ENCODE measurements at places on chromosomes 2 and 18.

- DNase-seq, result no peak
Measured at GRCh38 chr2:95350368-95350767, 52.1 kb upstream of the FAHD2A start.

- no peak for DNase-seq
Measured at GRCh38 chr2:159091976-159092375, 123.5 kb downstream of the TANC1 start.

DNA sequence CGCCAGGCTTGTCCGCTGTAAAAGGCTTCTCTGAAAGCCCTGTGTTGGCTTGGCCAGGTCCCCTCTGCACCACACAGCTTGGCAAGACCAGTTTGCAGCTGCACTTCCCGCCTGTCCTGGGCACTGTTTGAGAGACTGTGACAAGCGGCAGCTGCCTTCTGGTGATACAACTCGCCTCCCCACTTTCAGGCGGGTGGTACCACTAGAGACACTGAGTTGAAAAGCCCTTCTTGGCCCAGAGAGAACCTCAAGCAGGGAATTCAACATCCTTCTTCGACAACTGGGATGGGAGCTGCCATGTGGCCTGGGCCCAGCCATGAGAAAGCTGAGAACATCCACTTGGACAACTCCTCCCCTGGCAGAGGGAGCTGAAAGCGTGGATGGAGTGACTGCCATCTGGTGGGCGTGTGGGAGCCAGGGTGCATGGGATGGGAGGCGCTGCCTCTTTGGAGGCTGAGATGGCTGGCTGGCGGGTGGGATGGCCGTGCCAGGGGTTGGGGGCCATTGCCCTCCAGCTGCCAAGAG is 125.5 kb upstream of the REV1 start:
- no peak for DNase-seq

GRCh38 chr2:47708801-47709499 is 74.0 kb upstream of the MSH6 start:
- DNase-seq, result no peak

GRCh38 chr18:60090170-60090569 is 190.4 kb downstream of the PMAIP1 start:
- no peak for DNase-seq

DNA sequence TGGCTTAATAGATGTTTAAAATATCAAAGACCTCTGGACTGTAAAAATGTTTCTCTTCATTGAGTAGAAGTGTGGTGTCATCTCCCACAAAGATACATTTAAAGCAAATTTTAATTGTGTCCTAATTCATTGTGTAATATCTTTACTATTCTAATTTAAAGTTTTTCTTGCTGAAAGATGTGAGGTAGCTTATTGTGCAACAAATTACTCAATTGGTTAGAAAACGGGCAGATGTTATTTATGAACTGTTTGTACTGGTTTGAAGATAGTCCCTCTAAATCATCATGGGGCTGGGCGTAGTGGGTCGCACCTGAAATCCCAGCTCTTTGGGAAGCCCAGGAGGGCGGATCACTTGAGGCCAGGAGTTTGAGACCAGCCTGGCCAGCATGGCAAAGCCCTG is 65.3 kb downstream of the CYBRD1 start:
- DNase-seq, result no peak

DNA sequence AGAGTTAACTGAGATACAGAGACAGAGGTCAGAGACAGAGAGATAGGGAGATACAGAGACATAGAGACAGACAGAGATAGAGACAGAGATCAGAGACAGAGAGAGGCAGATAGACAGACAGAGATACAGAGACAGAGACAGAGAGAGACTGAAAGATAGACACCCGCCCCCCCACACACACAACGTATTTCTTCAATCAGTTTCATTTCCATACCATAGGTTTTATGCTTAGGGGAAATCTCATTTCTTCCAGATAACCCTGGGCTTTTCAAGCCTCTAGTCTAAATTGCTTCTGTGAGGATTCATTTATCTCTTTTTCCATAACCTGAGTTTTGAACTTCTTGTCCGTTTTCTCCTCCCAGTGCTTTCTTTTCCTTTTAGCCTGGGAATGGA is 94.6 kb downstream of the CD8B2 start:
- DNase-seq, result no peak

DNA sequence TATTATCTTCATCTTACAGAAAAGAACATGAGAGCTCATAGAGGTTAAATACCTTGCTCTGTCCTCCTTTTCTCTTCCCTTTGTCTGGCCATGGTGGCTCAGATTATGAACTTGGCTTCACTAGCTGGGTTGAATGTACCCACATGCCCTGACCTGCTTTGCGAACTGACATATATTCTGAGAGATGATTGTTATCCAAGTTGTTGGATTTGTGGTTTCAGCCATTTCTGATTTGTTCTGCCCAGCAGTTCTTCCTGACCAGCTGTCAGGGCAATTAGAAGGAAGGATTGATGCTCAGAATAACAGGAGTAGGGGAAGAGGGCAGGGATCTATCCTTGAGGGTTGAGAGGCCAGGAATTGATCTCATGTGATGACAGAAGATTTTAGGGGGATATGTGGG is 236.8 kb upstream of the FAM98A start:
- DNase-seq, result no peak

- no peak for DNase-seq
Measured at GRCh38 chr2:18719978-18720775, 130.8 kb upstream of the NT5C1B start.

- no peak for DNase-seq
Measured at GRCh38 chr18:77177009-77177408, 44.4 kb upstream of the MBP start.

DNA sequence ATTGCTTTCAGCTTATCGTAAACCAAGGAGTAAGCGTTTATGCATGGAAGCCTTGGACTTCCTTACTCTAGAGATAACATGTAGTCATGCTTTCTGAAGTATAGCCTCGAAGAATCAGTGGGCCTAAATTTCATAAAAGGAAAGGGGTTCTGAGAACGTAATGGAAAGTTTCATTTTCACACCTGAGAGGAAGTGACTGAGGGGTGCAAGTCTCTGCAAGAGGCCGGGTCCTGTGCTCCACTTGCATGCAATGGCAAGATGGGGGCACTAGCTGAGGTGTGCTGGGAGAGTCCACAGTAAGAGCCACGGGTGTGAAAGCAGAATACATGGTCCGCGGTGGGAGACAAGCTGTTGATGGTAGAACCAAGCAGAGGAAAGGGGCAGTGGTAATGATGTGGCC is 36.5 kb upstream of the C1D start:
- no peak for DNase-seq

- peak; percentile 59 for DNase-seq
Measured at GRCh38 chr2:236175548-236176150, 7.5 kb upstream of the GBX2 start.

GRCh38 chr2:150888337-150888736 is 373.3 kb downstream of the RBM43 start:
- no peak for DNase-seq

DNA sequence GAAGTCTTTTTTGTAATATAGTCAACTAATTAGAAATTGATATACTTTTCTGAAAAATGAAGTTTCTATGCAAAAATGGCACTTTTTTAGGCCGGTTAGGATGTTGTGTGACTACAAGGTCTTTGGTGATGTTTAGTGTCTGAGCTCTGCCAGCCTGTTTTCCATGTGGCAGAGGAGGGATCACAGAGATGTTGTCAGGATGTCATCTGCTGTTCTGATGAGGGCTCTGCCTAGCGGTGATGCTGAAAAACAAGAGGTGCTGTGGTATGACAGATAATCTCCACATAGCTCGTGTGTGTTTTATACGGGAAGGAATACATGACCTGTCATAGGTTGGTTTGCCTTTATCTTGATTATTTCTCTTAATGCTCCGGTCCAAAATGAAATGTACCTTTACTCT is 12.0 kb upstream of the IAH1 start:
- DNase-seq, result no peak

- no peak for DNase-seq
Measured at GRCh38 chr2:43537137-43537536, 58.7 kb downstream of the THADA start.

GRCh38 chr2:120804459-120804858 is 68.8 kb downstream of the GLI2 start:
- no peak for DNase-seq

DNA sequence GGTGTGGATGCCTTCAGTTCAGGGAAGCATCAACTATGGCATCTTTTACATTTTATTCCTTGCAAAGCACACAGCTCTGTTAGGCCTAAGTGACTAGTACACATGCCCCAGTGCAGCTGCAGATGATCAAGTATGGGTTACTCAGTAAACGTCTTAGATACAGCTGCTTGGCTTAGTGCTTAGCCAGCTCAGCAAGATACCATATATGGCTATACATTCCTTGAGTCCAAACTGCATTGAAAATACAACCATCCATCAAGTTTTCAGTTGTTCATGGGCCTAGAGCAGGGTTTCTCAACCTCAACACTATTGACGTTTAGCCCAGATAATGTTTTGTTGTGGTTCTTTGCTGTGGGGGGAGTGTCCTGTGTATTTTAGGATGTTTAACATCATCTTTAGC is 769.9 kb downstream of the TSN start:
- DNase-seq, result no peak

GRCh38 chr2:174606336-174606735 is 8.7 kb upstream of the WIPF1 start:
- DNase-seq, result no peak

- no peak for DNase-seq
Measured at GRCh38 chr2:108023776-108024175, 37.5 kb downstream of the SLC5A7 start.

GRCh38 chr2:222920657-222921186 is 59.9 kb downstream of the ACSL3 start:
- no peak for DNase-seq

- no peak for DNase-seq
Measured at GRCh38 chr18:79733986-79734770, 54.6 kb downstream of the CTDP1 start.

GRCh38 chr18:12314591-12315305 is 6.7 kb downstream of the TUBB6 start:
- no peak for DNase-seq

- no peak for DNase-seq
Measured at GRCh38 chr18:61612517-61612916, 279.3 kb downstream of the CDH20 start.

GRCh38 chr18:10852385-10853303 is 296.7 kb downstream of the PIEZO2 start:
- no peak for DNase-seq

DNA sequence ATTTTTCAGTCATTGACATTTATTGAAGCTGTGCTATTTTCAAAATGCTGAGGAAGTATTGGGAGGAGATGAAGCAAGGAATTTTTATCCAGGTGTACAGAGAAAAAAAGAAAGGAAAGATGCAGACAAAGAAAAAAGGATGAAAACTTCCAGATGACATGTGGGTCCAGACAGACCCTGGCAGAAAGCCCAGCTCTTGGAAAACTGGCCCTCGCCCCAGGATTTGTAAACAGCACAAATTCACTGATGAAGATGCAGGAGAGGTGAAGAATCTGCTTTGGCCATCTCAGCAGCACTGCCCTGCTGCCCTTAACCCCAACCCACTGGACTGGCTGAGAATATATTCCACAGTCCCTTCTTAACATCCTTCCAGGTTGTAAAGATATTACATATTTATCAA is 12.5 kb downstream of the TACR1 start:
- DNase-seq, result no peak

- DNase-seq, result no peak
Measured at GRCh38 chr2:160869411-160869810, 290.8 kb upstream of the TANK start.

DNA sequence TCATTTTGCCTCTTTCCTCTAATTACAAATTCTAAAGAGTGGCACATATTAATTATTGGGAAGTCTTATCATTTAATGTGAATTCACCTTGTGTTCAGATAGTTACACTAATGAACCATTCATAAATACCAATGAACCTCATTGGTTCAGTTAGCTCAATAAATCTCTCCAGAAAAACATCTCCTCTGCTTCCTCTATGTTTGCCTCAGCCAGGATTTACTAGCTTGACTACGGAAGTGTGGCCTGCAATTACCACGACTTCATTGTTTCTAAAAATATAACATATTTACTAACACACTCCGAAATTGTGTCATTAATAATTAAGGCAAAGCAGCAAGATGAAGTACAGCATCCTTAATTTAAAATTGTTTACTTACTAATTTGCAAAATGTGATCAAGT is 103.3 kb downstream of the PLA2R1 start:
- DNase-seq, result no peak

GRCh38 chr2:25614711-25615110 is 58.7 kb downstream of the DTNB start:
- DNase-seq, result no peak

GRCh38 chr2:71619230-71619741 is 165.9 kb downstream of the DYSF start:
- no peak for DNase-seq

- no peak for DNase-seq
Measured at GRCh38 chr2:240292035-240292574, 143.4 kb upstream of the GPC1 start.

DNA sequence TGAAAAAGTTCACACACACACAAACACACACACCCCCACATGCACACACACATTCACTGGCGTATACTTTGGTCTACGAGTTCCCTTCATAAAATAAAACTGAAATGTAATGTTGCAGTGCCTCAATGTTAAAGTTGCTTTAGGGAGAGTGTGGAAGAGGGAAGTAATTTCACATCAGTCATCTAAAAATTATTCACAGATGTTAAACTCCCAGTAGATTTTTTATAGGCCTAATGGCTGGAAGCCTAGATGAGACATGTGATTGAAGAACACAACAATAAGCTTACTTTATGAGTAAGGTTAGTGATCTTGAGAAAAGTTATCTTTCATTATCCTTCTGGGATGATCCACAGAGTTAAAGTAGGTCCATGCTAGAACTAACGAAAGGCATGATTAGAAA is 506.7 kb upstream of the CNTNAP5 start:
- DNase-seq, result no peak

- no peak for DNase-seq
Measured at GRCh38 chr2:1976112-1976511, 231.8 kb upstream of the PXDN start.

- no peak for DNase-seq
Measured at GRCh38 chr2:201580486-201580885, 62.8 kb downstream of the TMEM237 start.

DNA sequence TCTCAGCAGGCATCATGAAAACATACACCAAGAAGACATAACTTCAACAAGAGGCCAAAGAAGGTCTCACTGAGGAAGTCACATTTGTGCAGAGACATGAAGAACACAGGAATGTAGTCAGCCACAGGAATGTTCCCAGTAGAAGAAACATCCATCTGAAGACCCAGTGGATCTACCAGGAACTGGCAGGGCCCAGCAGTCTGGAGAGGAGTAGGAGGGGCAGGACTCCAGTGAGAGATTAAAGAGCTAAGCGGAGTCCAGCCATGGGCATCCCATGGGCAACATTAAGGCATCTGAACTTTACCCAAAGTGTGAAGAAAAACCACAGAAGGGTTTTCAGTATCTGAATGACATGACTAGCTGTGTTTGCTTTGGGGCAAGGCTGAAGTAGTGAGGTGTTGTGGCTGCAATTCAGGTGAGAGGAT is 103.1 kb downstream of the UPP2 start:
- DNase-seq, result no peak

GRCh38 chr18:48213791-48214190 is 195.4 kb downstream of the ZBTB7C start:
- no peak for DNase-seq

GRCh38 chr2:226943862-226944620 is 108.2 kb downstream of the RHBDD1 start:
- no peak for DNase-seq

All from K562 (cell line).